ENCODE measurements at places on chromosomes 6 and 20. TPM values are rescaled to one million over a fixed set of nuclear protein-coding genes. Genes with fewer than 3 reads are reported as not detected.

Gene HLA-F
- 9.0 TPM for total RNA-seq

Gene DNAH8
- not detected for total RNA-seq

Gene TTBK1
- 0.67 TPM for total RNA-seq

Gene SFT2D1
- 59.7 TPM for total RNA-seq

Gene TFAP2D
- total RNA-seq = not detected

Gene ARHGAP40
- 2.8 TPM for total RNA-seq

Gene ZNF311
- total RNA-seq = 2.6 TPM

Gene KHDC1L
- not detected for total RNA-seq

Gene MEI4
- total RNA-seq = 0.21 TPM

Gene OPRM1
- total RNA-seq = not detected

Gene SOBP
- 1.8 TPM for total RNA-seq

Gene SAMD5
- total RNA-seq = 6.1 TPM

Gene C6orf58
- total RNA-seq = not detected

Gene COL9A3
- total RNA-seq = 10.4 TPM

Gene HSPA12B
- total RNA-seq = 0.08 TPM

- DNase-seq = no peak
These were observed 1.1 kb upstream of the SYTL3 start for GRCh38 chr6:158648682-158649131.

DNA sequence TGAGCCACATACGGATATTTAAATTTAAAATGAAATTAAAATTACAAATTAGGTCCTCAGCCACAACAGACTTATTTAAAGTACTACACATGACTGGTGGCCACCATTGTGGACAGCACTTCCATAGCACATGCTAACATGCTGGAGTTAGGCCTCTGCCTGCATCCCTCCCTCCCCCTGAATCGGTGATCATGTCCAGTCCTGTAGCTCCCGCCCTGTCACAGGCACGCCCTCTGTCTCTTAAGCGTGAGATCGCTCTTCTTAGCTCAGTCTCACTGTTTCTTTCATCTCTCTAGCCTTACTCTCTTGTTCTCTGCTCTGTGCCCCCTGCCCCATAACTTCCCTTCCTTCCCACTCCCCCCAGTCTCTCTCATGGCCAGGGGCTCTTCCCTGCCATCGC, 28.9 kb downstream of the ELMO2 start:
- no peak for DNase-seq

GRCh38 chr20:35111141-35111888, 18.7 kb upstream of the TRPC4AP start:
- DNase-seq = peak; percentile 57

GRCh38 chr6:51292659-51293058, 474.0 kb downstream of the TFAP2B start:
- peak; percentile 16 for DNase-seq

DNA sequence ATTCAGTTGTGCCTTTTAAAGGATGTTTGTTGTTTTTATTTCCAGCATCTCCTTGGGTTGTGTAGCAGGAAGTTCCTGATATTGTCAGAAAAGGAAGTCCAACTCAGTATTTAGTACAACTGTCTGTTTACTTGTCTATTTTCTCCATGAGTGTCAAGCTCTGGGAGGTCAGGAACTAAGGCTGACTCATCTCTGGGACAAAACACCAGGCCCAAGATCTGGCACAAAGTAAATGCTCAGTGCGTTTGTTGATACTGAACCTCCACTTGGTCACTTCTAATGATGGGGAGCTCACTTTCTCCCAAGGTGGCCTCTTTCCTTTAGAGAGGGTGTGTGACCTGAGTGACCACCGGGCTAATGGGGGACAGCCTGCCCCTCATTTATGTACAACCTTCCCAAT, 12.6 kb upstream of the PIGU start:
- DNase-seq = no peak

GRCh38 chr6:29845405-29846006, 17.9 kb downstream of the HLA-G start:
- DNase-seq = peak; percentile 71

GRCh38 chr6:90584636-90585255, 2.1 kb downstream of the MAP3K7 start:
- no peak for DNase-seq

DNA sequence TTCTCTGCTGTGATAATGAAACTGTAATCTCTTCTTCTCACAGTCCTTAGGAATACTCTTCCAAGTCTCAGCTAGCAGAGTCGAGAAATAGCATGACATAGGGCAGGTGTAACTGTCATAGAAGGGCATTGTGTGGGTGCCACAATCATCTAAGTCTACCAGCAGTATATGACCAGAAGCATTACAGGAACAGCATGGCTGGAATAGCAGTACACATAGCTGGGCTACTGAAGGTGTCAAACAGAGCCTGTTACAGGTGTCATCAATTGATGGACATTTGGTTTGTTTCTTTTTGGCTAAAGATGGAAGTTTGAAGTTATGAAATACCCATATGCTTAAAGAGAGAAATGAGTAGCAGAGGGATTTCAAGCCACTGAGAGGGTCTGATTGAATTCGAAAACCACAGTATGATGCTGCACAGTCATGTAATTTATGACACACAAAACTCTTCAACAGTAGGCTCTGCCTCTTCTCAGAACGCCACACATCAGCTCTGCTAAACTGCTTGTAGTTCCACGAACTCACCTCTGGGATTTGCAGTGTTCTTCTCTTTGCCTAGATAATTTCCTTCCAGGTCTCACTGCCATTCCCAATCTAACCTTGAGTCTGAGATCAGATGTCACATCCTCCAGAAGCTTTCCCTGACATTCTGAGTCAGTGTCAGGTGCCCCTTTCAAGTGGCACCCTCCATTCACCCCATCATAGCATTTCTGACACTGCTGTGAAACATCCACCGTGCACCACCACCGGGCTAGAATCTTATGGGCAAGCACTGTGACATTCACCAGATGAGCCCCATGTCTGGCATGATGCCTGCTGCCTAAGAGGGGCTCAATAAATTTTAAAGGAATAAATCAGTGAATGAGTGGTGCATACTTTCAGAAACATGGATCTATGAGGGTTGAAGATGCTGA, 151.0 kb downstream of the ADAT2 start:
- no peak for DNase-seq

DNA sequence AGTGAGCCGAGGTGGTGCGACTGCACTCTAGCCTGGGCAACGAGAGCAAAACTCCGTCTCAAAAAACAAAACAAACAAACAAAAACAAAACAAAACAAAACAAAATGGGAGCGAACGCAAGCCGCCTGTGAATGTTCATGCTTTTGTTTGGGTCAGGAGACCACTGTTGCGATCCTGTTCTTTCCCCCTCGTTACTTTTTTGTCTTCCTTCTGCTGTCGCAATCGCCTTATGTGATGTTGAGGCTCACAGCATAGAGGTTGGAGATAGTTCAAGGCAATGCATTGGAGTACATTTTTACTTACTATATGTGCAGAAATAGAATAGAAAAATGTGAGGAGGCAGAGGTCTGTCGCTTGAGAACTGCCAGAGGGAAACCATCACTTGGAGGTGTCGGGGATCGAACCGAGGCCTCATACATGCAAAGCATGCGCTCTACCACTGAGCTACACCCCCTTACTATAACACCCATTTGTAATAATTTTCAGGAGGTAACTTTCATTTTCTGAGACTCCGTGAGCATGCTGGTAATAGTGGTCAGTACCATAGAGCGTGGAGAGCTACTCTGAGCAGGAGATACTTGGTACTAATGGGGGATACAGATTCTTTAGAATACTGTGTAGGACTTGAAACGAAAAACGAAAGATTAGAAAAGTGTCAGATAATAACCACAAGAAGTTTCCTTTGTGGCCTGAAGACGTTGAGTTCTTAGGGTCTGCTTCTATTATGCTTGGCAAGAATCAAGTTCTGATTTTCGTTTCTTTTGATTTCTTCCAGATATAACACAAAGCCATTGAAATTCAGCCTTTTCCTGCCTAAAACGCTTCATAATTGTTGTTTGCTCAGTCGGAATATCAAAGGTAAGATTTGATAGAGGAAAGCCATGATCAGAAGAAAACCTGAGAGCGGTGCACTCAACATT, 121.1 kb downstream of the TRIM27 start:
- DNase-seq = no peak

DNA sequence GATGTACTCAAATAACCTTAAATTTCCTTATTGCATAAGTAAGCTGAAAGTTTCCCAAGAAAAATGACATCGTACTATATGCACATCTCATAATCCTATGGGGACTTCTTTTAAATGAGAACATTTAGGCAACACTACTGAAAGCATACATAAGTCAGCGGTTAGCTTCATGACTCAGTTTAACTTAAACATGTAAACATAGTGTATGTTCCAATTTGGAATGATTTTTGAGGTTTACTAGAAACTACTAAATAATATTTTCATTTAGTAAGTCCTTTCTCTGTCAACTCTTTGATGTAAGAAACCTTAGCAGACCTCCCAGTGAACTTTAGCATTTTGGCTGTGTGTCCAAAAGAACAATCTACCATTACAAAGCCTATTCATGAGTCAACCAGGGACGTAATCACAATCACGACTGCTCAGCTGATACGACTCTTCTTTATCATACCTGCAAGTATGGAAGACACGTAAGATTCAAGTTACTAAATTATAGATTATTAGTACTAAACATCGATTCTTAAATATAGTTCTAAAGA, 19.3 kb downstream of the HIVEP2 start:
- no peak for DNase-seq

DNA sequence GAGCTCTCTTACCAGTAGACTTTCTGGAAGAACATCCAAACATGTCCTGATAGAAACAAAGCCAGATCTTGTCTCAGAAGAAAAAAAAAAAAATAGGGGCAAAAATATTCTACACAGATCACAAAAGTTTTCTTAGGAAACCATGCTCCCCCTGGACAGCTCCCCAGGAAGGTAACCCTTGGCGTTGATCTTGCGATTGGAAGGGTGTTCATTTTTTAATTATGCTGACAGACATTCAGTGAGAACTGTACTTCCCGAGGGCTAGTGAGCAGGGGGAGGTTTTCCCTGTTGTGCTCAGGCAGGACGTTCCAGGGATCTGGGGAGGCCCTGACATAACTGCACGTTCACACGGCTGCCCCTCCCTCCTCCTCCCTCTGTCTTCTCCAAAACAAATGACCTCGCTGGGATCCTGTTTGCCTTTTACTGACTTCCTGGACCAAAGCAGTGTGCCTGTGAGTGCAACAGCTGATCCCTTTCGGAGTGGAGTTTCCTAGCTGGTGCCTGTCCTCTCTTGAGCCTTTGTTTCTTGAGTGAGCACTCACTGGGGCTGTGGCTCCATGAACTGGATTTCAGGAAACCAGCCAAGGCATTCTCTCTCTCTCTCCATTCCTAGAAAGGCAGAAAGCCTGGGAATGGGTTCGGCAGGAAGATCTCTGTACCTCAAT, 46.7 kb downstream of the MARCKS start:
- no peak for DNase-seq

- no peak for DNase-seq
These were observed 265.9 kb downstream of the DLL1 start for GRCh38 chr6:170024940-170025339.

DNA sequence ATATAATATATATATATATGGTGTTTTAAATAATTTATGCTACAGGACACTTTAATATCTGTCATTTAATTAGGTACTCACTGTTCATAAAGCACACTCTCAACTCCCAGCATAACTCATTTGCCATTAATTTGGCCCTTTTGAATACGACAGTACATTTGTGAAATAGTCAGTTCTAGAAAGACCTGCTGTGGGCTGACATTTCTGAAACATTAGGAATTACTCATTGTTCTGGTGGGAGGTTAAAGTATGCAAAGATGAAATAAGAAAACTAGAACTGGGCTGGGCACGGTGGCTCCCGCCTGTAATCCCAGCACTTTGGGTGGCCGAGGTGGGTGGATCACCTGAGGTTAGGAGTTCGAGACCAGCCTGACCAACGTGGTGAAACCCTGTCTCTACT, 497.5 kb downstream of the UTRN start:
- no peak for DNase-seq

- DNase-seq = no peak
These were observed 807 bp downstream of the TBC1D20 start for GRCh38 chr20:461254-462198.

GRCh38 chr6:164469276-164469949, 840.0 kb downstream of the C6orf118 start:
- no peak for DNase-seq

DNA sequence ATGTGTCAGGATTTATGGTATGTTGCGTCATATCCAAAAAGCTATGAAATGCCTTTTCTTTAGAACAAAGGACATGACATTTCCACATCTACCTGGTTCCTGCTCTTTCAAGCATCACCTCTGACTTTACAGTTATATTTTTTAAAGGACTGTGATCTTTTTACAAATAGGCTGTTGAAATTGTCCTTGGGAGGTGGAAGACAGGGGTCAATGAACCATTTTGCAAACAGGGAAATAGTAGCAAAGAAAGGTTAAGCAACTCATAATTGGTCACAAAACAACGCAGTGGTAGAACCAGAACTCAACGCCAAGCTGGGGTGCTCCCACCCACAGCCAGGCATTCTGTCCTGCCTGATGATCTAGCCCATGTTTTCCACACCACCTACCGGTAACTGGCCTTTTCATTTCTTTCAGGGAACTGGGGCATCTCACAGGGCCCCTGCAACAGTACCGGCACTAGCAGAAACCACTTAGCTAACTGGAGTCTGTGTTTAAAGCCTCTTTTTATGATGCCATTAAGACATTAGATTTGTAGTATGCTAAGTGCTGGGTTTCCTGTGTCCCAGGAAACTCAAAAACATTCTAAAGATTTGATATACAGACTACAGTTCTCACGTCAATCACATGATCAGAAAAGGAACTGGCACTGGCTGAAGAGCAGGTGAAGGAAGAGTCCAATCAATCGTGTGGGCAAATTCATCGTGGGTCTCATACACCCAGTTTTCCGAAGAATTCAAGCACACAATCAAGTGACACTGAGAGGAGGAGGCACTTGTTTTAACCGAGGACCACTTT, 13.9 kb downstream of the ZNF217 start:
- DNase-seq = no peak

GRCh38 chr6:17688481-17688880, 18.2 kb downstream of the NUP153 start:
- no peak for DNase-seq

DNA sequence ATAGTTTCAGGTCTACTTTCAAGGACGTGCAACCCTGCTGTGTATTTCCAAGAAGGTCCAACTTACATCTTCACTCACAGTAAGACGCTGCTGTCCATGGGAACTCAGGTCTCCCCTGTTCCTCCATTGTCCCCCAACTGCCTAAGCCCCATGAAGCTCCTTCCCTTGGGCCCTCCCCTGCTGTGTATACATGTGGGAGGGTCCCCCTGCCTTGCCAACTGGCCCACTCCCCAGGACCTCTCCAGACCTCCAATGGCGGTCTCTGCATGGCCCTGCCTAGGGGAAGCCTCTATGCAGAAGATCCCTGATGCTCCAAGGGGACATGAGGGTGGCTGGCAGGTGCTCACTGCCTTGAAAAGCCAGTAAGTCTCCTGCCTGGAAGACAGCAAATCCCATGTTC, 186.7 kb upstream of the CST7 start:
- DNase-seq = no peak

- DNase-seq = no peak
These were observed 58.7 kb downstream of the KIF13A start for GRCh38 chr6:17928514-17929430.

DNA sequence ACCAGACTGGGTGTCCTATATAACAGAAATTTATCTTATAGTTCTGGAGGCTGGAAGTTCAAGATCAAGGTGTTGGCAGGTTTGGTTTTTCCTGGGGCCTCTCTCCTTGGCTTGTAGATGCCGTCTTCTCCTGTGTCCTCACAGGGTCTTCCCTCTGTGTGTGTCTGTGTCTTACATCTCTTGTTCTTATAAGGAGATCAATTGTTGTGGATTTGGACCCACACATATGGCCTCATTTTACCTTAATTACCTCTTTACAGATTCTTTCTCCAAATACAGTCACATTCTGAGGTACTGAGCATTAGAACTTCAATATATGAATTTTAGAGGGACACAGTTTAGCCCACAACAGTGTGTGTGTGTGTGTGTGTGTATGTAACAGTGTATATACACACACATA, 74.5 kb downstream of the EDN1 start:
- DNase-seq = no peak

Data from kidney epithelial cell (primary cell).